ENCODE measurements at places on chromosomes 1 and 21.
A peak's percentile ranks its signal among the peaks of the same experiment; 100 is the strongest.

DNA sequence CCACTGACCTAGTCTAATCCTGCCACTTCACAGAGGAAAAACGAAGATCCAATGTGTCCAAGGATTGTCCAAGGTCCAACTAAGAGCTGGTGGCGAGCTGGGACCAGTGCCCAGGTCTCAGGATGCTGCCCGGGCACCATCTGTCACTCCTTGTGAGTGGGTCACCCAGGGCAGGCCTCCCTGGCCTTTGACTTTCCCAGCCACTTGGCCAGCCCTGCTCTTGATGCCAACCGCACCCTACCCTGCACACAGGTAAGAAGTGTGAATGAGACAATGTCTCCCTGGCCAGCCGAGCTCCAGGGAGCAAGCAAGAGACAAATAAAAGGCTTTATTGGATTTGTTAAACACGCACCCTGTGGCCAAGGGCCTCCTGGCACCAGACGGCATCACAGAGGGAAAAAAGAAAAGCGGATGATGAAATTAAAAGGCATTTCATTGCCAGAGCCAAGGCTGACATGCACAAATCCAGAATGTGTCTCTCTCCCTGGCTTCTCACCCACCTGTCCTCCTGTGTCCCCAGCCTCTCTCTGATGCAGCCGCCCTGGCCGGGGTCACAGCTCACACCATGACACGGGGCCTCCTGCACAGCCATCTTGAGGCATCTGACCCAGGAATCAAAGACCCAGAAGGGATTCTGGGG, 72.8 kb downstream of the CAMK2N1 start:
- no peak for DNase-seq

GRCh38 chr1:186094172-186094571, 280.9 kb downstream of the TPR start:
- no peak for DNase-seq

DNA sequence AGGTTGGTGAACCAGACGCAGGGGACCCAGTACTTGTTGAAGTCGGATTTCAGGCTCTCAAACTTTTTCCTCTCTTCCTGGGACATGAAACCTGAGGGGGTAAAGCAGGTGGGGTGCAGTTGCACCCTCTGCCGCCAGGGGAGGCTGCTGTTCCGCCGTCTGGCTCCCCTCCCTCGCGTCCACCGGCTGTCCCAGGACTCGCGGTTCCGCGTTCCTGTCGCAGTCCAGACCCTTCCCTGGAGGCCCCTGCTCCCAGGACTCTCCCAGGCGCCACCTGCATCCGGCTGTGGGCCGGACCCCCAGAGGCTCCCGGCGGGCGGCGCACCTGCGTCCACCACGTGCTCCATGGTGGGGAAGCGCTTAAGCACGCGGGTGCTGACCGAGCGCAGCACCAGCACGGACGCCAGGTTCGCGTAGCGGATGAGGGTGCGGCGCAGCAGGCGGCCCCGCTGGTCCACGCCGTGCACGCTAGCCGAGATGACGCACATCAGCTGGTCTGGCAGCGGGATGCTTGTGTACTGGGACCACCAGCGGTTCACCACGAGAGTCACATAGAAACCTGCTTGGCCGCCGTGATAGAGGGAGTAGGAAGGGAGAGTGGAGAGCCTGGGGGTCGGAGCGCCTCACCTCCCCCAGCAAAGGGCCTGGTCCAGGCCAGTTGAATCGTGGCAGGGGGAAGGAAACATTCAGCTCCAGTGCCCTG, 1.7 kb downstream of the BEST4 start:
- peak; percentile 38 for DNase-seq

- peak; percentile 20 for DNase-seq
These were observed 11.0 kb upstream of the CDK18 start for GRCh38 chr1:205493241-205494085.

GRCh38 chr1:16888860-16889816, 6.6 kb upstream of the RNU1-2 start:
- peak; percentile 59 for DNase-seq

DNA sequence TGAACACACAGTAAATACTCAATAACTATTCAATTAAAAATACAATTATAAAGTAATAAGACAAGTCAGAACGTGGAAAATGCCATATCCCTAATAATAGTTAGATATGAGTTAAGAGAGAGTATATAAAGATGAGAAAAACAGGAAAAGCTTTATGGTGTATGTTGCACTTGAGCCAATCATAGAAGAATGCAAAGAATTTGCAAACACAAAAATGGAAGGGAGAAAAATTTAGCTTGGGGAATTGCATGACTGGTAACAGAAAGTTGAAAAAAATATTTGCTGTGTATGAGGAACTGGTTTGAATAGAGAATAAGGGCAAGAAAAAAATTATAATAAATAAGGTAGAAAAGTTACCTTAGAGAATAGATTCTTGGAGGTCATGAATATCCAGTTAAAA, 739.6 kb upstream of the CXADR start:
- DNase-seq: no peak

- no peak for DNase-seq
These were observed 65.7 kb downstream of the NPHS2 start for GRCh38 chr1:179510038-179510437.

DNA sequence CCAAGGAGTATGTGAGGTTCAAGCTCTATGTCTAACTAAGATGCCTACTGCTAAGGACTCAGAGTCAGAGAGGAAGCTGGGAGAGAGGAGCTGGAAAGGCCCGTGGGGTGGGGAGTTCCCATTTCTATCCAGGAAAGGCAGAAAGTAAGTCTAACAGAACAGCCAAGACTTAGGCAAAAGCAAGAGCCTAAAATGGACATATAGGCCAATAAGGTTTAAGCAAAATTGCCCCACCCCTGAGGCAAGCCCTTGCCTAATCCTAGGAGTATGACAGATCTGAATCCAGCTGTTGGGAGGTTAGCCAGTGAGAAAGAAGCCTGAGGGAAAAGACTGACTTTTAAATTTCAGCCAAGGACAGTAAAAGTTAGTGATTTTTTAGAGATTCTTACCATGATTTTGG, 1.6 kb upstream of the KLHDC9 start:
- DNase-seq: no peak

DNA sequence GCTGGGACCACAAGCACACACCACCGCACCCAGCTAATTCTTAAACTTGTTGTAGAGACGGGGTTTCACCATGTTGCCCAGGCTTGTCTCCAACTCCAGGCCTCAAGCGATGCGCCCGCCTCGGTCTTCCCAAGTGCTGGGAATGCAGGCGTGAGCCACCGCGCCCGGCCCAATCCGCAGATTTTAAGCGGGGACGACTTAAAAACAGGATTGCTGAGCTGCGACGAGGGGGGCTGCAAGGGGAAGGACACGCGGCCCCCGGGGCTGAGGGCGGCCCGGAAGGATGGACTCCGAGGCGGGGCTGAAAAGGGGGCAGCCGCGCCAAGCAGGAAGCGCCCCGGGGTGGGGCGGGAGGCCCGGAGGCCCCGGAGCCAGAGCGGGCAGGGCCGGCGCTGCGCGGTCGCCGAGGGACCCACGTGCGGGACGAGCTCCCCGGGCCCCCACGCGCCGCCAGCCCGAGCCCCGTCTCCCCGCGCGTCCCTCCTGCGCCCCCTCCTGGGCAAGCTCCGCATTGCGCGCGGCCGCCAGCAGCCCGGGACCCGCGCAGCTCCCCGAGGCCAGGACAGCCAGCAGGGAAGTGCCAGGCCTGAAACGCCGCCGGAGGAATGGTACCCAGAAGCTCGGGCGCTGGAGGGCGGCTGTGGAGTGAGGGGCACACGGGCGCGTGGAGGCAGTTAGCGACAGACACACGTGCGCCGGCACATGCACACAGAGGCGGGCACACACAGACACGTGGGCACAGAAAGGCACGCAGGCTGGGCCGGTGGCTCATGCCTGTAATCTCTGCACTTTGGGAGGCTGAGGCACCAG, 5.5 kb upstream of the PRKCZ start:
- no peak for DNase-seq

DNA sequence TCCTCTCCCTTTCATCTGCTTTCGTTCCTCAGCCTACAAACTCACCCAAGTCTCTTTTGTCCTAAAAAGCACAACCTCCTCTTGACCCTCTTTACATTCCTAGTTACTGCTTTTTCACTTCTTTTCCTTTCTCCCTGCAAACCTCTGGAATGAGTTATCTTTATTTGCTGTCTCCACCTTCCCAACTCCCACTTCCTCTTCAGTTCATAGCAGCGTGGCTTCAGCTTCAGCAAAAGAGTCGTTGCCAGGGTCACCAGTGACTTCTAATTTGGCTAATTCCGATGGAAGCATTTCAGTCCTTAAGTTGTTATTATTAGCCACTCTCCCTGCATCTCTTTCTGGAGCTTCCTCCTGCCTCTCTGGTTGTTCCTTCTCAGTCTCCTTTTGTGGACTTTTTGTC, 6.2 kb upstream of the TMEM54 start:
- no peak for DNase-seq

DNA sequence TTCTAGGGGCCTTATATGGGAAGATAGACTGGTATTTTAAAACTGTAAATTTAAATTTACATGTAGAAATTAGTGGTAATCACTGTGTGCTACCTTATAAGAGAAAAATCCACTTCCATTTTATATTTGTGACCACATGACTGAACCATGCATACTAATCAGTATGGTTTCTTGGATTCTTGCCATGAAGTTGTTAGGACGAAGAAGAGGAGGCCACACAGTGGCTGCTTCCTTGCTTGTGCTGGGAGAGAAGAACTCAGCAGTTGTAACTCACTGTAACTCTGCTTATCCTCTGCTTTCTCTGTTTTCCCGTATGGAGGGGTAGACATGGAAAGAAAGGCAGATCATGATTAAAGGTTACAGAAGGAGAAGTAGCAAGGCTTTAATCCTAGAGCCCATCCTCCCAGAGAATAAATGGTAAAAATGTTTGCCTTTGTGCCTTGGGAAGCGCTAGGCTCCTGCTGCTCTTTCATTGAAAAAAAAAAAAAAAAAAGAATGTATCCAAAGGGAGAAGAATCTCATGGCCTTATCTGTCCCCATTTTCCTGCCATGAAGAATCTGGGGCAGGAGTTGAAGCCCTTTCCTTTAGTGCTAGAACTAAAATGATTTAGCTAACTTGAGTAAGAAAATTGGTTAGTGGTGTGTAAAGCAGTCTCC, 32.4 kb downstream of the KCTD3 start:
- no peak for DNase-seq

- DNase-seq: no peak
These were observed 61.3 kb downstream of the XKR8 start for GRCh38 chr1:28021064-28021463.

DNA sequence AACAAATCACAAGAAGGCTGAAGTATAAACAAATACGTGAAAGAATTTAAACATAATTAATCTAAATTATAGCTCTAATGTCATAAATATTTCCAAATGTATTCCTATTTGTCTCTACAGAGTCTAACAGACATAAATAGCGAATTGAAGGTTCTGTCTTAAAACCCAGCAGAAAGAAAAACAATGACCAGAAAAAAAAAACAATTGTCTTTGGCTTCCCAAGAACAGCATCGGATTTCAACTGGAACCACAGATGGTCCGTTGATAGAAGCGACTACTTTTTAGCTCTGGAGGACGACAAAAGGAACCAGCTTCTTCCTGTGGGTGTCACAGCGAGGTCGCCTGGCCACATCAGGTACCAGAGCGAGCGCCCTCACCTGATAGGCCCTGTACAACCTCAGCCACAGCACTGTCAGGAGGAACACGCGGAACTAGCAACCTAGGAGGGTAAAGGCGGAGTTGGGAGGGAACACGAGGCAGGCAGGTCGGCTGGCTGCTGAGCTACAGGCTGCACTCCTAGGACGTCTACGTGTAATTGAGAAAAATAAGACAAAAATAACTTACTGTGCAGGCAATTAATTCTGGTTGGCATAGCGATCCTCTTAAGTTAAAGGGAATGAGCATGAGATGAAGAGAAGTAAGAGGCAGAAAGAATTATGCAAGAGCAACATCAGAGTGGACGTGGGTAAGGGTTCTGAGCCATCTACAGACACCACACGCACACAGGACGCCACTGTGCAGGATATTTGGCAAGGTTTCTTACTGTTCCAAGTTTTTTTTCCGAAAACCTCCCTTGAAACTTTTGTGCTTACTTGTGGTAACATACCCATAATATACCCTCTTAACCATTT, 16.7 kb upstream of the PRDM15 start:
- no peak for DNase-seq

DNA sequence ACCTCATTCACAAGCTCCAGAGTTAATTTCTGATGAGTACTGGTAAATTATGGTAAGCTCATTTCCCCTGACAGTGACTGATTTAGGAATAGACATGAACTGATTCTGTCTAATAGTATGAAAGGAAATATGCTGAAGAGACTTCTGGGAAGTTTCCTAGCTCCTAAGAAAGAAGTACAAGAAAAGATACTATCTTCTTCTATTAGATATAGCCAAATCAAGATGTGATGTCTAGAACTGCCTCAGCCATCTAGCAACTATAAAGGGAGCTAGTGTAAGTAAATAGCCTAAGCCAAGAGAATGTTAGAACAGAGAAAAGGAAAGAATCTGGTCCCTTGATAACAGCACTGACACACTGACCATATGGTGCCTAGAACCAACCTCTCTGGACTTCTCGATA, 10.7 kb upstream of the PHTF1 start:
- DNase-seq: no peak

- DNase-seq: no peak
These were observed 33.7 kb upstream of the FBXO28 start for GRCh38 chr1:224080115-224080774.

GRCh38 chr21:23452384-23453083, 2154.7 kb downstream of the MRPL39 start:
- no peak for DNase-seq

DNA sequence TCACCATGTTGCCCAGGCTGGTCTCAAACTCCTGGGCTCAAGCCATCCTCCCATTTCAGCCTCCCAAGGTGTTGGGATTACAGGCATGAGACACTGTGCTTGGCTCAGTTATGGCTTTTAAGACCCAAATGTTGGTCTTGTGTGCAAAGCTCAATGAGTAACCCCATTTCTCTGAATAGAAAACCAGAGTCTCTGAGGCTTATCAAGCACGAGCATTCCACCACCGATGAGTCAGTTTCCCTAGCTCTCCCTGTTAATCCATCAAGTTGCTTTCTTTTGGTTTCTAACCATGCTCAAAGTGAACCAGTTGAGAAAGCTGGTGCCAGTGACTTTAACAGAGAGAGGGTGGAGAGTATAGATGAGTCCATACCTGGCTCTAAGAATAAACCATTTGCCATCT, 350.9 kb upstream of the ADGRL2 start:
- no peak for DNase-seq

- no peak for DNase-seq
These were observed 34.1 kb downstream of the IGSF21 start for GRCh38 chr1:18141661-18142060.

DNA sequence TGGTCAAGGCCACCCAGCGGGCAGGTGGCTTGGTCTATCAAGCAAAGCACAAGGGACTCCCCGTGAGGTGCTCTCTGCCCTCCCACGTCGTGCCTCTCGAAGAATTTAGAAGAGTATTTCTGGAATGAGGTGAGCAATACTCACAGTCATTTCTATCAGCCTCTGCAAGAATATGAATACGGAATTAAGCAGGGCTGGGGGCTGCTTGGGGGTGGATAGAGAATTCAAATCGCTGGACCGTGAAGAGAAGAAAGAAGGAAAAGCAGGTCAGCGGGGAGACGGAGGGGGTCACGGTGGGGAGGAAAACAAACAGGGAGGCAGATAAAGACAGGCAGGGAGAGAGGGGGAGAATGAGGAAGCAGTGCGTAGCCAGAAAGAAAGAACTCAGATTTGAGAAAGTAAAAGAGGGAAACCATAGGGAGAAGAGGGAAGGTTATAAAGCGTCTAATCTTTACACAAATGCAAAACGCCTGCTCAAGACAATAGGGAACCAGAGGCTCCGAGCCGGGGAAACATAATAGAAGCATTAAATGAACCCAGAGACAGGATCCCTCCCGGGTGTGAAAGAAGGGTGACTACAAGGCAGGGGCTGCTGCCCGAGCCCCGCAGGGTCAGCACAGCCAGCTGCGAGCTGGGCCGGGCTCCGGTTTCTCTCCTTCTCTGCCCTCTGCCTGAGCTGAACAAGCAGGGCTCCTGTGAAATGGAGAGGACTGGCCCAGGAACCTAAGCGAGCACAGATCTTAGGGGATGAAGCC, 2.1 kb upstream of the EDN2 start:
- DNase-seq: no peak

Data from bone marrow (tissue), 2 donors.